Cerebellar cortex (tissue), 1 donor: ENCODE measurements at places on chromosomes 6 and 20.

- no peak for DNase-seq
These were observed 23.8 kb downstream of the FKBP5 start for GRCh38 chr6:35664945-35665344.

DNA sequence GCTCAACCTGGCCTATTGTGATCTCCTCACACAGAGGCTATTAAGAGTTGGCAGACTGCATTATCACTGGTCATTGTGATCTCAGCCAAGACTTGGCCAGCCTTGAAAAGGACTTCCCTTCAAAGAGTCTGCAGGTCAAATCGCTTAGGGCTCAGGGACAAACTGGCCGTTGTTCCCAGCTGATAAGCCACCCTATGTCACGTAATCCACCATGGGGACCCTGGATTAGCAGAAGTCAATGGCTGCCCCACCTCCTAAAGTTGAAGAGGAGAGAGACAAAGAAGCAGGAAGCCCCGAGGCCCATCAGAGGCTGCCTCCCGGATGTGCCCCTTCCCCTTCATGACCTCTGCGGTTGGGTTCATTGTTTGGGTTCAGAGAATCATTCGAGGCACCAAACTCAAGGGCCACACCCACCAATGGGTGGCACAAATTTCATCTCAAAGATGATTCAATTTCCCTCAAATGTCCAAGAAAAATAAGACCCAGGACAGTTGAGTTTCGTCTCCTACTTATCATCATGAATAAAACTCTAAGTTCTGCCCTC, 56.6 kb downstream of the BPIFB1 start:
- DNase-seq, result no peak

GRCh38 chr6:130677312-130677711, 149.9 kb upstream of the SMLR1 start:
- no peak for DNase-seq

DNA sequence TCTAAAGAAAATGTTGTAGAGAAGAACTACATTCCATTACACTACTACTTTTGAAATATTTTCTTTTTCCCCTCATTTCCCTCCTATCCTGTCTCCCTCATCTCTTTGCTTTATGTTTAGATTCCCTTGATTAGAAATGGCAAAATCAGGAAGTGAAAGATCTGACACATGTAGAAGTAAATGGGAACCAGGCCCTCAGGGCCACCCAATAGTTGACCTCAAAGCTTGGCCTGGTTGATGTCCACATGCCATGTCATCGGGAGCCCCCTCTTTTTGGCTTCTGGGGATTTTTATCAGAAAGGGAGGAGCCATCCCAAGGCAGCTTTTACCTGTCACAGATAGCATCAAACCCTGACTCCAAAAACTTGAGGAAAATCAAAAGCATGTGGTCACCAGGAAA, 168.3 kb upstream of the ECI2 start:
- DNase-seq, result no peak

- no peak for DNase-seq
These were observed 137.7 kb upstream of the AKAP12 start for GRCh38 chr6:151101816-151102694.

- DNase-seq, result no peak
These were observed 4.6 kb upstream of the REV3L start for GRCh38 chr6:111487661-111488060.

DNA sequence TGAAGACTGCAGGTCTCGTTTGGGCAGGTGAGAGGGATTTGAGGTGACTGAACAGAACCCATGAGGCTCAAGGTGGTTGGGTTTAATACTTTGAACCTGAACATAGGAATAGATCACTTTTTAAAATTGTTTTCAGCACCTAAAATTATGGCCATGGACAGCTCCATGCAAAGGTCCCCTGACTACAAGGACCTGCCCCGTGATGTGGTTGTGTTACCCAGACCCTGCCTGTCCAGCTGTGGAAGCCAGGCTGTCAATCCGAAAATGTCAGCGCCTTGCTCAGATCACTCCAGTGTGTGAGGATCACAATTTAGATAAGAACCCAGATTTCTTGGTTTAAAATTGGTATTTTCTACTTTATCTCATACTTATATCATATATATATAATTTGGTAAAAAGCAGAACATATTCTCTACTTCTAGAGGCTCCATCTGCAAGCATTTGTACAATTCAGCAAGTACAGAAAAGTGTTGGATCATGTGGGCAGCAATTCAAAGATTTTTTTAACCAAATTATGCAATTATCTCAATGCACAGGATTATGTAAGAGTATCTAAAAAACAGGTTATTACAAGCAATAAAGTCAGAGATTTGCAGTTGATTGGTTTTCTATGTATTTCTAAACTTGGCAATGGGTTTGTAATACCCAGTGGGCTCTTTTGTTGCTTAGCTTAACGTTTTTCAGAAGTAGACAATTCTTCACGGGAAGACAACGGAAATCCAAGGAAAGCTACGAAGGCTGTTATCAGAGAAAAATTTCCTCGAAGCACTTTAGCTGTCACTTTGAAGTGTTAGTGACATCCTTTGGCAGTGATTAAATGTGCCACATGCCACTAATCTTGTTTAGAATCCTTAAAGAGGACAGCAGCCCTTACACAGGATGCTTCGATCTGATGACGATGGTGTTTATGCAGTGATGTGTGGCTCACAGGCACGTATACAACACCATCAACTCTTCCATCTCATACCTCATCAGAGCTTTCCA, 24.1 kb upstream of the RPS6KA2 start:
- no peak for DNase-seq

GRCh38 chr6:22892452-22892851, 323.1 kb downstream of the HDGFL1 start:
- no peak for DNase-seq

DNA sequence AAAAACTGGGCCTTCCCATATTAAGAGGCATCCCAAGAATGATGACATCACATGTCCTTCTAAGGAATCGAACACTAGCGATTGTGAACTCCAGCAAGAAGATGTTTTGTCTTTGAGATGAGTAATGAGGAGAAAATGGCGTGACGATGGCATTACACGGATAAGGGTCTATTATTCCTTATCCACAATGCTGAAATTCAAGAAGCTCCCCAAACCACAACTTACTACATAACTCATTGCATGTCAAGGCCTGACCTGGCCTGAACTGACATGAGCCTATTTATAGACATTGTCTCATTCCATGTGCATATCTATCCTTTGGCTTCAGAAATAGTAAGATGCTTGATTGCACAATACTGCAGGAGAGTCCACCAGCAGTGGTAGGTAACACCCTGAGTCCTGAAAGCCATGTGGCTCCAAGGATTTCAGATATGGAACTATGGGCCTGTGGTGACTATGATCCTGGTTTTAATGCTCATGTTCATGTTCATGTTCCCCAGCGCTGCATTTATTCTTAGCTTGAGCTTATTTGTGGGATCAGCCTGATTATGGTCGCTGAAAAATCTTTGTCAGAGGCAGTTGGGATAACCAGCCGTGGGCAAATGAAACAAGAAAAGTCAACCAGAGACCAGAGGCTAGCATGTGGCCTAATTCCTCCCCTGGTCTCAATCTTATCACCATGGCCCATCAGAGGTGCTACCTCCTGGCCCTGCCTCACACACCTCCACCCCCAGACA, 183.2 kb upstream of the JARID2 start:
- no peak for DNase-seq
